ENCODE measurements at places on chromosomes 2 and 18.

DNA sequence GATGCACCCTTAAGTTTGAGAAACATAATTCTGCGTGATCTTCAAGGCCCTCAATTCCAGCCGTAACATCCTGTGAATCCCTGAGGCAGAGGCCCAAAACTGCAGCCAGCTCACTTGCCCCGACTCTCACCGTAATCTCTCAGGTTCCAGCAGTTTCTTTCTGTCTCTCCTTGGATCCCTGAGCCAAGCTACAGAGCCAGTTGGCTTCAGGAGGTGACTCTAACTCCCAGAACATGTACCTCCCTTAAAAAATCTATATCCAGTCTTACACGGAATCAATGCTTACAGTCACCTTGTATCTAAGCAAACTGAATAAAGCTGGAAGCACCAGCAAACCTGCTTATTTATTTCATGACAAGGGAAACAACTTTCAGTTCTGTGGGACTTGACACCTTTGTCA lies 300.4 kb downstream of the SETBP1 start:
- DNase-seq = no peak

DNA sequence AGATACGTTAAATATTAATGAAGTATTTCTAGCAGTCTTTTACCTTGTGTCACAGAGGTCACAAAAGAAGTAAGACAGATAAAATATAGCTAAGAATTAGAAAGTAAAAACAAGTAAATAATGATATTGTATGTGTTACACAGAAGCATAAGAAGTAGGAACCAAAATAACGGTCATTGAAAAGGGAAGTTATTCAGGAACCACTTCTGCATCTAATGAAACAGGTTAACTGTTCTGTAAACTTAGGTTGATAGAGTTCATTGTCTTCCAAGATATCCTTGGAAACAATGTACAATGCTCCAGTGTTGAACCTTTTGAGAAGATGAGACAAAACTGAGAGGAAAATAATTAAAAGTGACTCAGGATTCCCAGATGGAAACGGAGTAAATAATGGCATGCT lies 57.1 kb upstream of the CD302 start:
- DNase-seq = no peak

GRCh38 chr2:127034051-127034450 lies 72.9 kb downstream of the BIN1 start:
- no peak for DNase-seq

DNA sequence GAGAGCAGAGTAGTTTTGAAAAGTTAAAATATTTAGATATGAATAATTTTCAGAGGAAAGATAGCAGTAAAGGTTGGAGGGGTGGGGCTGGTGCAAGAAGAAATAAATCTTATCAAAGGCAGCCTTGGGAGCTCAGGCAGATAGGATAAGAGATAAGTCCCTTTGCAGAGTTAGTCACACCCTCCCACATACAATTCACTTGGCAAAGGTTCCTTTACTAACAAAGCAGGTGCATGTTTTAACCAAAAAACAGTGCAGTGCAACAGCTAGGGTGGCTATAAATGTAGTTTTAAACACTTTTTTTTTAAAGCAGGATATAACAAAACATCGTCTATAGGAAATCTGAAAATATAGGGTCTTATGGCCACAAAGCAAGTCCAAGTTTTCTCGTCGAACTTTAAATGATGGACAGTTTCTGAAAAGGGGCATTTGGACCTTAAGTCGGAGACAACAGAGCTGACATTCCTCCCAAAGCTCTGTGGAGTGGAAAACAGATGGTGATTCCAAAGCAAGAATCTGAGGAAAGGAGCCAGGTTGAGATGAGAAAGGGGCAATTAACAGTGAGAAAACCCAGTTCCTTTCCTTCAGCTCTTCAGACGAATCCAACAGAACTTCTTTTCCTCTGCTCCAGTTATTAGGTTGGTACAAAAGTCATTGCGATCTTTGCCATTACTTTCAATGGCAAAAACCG lies 53.0 kb downstream of the EPHA4 start:
- DNase-seq = no peak

DNA sequence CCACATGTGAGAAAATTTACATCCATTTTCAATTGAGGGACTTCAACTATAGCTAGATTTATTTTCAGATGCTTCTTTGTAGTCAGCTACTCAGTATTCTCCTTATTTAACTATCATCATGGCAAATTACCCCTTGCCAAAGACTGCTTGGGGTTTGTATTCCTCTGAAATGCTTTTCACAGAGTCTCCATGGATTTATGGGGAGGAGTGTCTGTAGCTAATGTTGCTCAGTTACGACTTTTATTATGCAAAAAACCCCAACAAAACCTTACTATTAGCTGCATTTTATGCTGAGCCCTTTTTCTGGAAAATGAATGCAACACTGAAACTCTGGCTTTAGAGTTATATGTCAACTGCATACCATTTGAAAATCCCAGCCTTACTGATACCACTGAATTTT lies 78.6 kb downstream of the RFTN2 start:
- DNase-seq = no peak

Measured in activated T-helper 9 cell treated with anti-CD3 and anti-CD28 coated beads, Interleukin-2, amount 50 U/mL, for 16 hours (primary cell).